ENCODE measurements at places on chromosomes 2 and 18.

- no peak for DNase-seq
Observed at GRCh38 chr2:67559156-67559555, 162.0 kb downstream of the ETAA1 start.

- no peak for DNase-seq
Observed at GRCh38 chr2:143085125-143085784, 44.0 kb upstream of the ARHGAP15 start.

- no peak for DNase-seq
Observed at GRCh38 chr18:76431437-76432273, 63.4 kb downstream of the ZNF516 start.

DNA sequence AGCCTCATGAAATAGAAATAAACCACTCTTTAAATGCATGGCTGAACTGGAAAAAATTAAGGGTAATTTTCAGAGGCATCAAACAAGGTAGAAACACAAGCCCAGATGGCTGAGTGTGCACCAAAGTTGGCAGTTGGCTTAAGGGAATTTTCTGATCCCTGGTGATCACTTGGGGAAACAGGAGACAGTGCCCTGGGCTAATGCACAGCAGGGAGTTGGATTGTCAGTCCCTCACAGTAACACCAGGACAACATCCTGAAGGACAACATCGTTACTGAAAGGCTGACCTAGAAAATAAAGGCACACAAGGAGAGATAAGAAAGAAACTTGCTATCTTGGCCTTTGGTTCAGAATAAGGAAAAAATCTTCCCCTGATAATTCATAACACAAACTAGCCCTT lies 417.0 kb downstream of the SLC4A3 start:
- DNase-seq = no peak

DNA sequence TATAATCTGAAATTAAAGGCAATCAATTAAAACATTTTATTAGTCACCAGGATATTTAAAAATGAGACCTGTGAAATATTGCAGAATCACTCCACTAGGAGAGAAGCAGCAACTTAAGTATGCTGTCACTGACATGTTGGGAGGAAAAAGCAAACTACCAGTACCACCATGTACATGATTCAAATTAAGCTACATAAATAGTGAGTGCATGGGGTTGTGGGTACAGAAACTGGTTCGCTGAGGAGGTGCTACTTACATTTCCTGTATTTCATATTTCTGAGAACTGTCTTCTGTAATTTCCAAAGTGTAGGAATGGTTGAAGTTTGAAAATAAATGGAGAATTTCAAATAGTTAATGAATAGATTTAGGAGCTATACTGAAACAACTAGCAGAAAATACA lies 7.9 kb upstream of the NR4A2 start:
- no peak for DNase-seq

- no peak for DNase-seq
Observed at GRCh38 chr2:68730828-68731227, 3.8 kb upstream of the ARHGAP25 start.

- no peak for DNase-seq
Observed at GRCh38 chr18:8705961-8706790, 820 bp downstream of the MTCL1 start.

DNA sequence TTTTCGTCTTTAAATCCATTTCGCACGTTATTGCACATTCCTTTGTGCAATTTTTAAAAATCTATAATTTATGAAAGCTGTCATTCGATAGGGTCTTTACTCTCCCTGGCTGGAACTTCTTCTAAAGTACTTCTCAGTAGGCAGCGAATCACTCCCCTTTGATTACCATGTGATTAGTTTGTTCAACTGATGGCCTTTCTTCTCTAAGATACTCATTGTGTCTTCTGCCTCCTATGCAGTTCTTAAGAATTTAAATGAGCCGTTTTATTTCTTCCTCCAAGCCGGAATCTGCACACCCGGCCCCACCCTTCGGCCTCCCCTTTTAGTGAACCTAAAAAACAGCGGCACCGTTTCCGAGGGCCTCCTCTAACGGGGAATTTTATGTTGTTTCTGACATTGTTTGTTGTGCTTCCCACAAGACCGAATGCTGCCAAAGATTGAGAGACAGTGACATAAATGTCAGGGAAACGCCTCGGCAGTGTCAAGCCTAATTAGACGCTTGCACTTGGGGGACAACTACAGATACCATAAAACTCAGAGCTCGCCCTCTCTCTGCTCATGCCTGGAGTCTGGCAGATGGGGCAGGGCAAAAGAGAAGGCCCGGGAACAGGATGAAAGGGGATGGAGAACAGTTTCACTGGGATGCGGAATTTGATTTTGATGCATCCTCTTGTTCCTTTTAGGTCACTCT lies 255.3 kb downstream of the BCL11A start:
- DNase-seq = no peak

GRCh38 chr18:48027401-48027963 lies 97.0 kb upstream of the SMAD2 start:
- DNase-seq = no peak

- no peak for DNase-seq
Observed at GRCh38 chr2:211860224-211860623, 678.4 kb downstream of the ERBB4 start.

DNA sequence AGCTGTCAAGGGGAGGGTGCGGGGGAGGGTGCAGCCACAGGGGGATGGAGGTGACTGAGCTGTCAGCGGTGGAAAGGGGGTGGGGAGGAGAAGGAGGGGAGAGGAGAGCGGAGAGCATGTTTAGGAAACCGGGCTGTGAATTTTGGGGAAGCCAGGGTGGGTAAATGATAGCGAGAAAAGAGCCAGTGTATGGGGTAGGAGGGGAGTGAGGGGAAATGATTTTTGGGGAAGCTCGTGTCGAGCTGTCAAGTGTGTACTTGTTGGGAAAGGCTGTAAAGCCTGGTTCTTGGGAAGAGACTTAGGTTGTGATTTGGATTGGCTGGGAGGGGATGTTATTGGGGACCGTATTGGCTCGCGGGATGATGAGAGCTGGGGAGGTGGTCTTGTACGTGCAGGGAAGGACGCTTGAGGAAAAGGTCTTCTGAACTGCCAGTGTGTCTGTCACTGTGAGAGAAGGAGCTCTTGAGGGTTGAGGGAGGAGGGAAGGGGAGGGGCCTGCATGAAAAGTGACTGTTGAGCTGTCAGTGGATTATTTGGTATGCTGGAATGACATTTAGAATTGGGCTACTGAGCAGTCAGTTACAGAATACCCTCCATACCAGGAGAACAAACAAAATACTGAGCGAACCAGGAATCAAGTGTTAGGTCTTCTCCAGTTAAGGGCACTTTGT lies 1.0 kb downstream of the UBR3 start:
- peak; percentile 1 for DNase-seq

DNA sequence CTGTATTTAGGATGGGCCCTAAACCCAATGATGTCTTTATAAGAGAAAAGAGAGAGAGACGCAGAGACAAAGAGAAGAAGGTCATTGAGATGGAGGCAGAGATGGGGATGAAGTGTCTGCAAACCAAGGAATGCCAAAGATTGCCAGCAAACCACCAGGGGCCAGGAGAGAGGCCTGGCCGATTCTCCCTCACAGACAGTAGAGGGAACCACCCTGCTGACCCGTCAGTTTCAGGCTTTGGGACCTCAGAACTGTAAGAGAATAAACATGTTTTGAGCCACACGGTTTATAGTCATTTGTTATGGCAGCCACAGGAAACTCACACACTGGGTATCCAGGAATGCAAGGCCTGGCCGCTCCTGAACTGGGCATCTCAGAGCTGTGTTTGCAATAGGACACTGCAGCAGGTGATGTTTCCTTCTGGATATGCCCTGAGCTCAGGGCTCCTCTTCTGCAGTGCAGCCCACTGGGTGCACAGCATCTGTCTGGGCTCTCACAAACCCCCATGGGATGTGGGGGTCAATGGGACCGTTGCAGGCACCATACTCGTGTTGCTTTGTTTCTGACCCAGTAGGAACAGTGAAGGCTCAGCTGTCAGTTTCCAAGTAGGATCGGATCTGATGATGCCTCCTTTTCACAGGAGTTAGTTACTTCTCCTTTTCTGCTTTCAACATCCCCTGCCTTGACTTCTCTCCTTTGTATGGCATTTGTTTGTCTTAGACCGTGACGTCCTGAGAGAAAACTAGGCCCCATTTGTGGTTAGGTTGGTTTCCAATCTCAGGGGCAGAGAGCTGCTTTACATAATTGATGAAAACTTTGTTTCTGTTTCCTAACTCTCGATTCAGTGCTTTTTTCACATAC lies 20.8 kb downstream of the PTPN18 start:
- no peak for DNase-seq

- no peak for DNase-seq
Observed at GRCh38 chr2:32534831-32535230, 93.0 kb upstream of the TTC27 start.

DNA sequence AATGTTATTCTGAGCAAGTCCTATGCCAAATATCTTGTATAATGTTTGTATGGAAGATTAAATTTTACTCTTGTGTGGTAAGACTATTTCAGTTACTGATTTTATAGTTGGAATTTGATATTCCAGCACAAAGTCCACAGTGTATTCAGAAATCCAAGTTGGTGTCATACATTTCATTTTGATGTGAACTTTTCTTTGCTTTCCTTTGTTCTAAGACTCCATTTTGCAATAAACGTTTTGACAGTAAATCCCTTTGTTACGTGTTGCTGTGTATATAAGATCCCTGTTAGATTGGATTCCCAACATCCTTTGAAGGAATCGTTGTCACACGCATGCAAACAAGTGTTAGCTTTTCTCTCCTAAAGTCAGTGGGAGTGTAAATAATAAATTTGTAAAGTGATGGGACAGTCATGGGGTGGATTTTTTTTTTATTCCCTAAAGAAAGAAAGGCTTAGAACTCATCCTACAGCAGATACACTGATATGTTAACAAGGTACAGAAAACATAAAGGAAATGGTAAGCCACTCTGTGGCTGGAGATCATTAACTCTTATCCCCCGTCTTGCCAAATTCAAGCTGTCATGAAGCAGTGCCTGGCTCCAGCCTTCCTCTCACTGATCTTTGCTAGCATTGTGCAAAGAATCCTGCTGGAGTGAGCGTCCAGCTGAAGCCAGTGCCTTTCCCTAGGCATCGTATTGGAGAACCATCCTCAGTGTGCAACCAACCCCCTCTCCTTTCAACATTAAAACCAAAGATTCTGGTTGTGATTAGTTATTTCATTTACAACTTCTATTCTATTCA lies 127.6 kb upstream of the CDCA7 start:
- no peak for DNase-seq

DNA sequence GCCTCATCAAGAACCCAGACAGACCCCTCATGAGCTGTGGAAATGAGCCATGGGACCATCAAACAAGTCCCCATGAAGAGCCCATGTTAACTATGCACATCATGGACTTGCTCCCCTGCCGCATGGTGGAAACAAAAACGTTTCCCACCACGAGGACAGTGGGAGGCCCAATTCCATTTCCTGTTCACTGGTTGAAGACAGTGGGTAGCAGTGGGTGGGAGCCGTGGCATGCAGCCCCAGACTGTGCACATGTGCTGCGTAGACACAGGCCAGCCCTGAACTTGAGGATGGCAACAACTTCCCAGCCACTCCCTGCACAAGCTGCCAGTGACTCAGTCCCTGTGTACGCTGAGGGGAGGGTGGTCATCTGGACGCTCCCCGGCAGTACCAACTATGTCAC lies 108.4 kb upstream of the LMAN1 start:
- DNase-seq = no peak

DNA sequence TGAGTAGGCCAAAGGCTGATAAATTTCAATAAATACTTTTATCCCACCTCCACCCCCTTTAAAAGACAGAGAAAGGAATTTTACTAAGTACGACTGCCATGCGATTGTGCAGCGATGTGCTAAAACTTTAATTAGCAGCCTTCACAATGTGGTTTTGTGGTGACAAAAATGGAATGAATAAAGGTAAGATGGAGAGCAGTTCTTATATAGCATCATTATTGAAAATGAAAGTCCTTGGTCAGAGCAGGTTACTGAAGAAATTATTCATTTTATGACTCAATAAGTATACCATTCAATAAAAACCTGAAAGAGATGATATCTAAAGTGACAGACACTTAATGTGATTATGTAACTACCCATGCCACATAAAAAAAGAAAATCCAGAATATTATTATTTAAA lies 33.2 kb upstream of the MTIF2 start:
- no peak for DNase-seq

GRCh38 chr18:78425019-78425412 lies 554.6 kb upstream of the SALL3 start:
- DNase-seq = no peak

DNA sequence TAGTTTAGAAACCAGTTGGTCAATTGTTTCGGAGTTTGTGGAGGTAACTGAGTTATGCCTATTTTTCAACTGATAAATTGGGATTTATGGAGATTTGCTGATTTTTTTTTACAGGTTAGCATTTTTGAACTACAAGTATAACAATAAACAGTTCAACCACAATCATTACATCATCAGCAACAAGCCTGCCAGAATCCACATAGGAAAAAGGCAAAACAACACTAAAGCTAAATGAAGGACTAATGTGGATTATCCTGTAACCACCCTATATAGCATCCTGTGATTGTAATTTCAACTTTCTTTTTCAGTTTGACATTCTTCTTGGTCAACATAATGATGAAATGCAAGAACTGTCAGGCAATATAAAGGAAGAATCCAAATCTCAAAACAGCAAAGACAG lies 76.5 kb downstream of the CCDC102B start:
- no peak for DNase-seq

DNA sequence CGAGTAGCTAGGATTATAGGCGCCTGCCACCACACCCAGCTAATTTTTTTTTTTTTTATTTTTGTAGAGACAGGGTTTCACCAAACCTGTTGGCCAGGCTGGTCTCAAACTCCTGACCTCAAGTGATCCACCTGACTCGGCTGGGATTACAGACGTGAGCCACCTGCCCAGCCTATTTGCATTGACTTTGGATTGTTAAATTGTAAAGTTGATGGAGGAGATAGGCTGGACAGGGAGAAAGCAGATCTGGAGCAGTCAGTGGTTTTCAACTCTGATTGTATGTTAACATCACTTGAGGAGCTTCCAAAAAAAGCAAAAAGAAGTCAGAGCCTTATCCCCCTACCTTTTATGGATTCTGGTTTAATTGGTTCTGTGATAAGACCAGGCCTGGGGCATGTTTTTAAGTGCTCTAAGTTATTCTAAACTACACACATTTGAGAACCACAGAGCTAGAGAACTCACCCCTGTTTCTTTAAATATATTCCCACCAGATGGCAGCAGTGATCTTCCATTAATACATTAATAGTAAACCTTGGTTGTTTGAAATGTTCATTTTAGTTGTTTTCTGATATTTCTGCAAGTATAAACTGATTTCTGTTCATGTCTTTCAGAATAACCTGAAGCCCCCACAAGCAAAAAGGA lies 7.5 kb downstream of the C2orf49 start:
- no peak for DNase-seq

GRCh38 chr2:38652431-38653273 lies 13.3 kb upstream of the GALM start:
- DNase-seq = no peak

DNA sequence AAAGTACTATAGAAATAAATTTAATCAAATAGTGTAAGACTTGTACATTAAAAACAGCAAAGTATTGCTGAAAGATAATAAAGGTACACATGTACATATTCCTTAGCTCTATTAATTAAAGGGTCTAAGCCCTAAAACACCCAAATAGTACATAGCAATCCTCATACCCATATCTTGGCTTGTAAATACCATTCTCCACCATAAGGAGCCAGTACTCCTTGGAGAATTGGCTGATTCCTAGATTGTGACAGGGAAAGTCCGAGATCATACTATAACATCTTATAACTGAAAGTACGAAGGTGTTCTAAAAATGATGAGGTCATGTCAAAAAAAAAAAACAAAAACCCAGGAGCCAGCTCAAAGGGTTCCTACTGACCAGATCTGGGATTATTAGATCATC lies 614.6 kb downstream of the SUCLG1 start:
- DNase-seq = no peak

GRCh38 chr2:161245671-161246070 lies 62.6 kb upstream of the PSMD14 start:
- DNase-seq = no peak

Measured in SHP77 treated with DMSO at 0.1 percent for 48 hours (cell line).